ENCODE measurements at places on chromosomes 2 and 18.

DNA sequence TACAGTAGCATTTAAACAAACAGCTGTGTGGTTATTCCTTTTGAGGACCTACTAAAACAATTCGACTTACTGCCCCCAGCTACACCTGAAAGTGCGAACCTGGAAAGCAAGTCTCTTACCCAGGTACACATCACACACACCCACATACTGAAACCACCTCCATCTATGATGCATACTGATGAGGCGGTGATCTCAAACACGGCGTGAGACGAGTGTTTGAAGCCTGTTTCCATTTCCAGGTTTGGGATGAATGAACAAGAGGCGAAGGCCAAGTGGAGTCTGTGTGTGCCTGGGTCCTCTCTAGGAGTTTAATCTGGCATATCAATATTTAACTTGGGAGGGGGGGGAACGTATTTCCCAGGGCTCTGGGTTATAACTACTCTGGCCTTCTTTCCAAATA, 1.6 kb downstream of the TMEM185B start:
- DNase-seq = no peak

- peak; percentile 14 for DNase-seq
These were observed 113.6 kb downstream of the BABAM2 start for GRCh38 chr2:28004086-28004485.

- no peak for DNase-seq
These were observed 6.9 kb downstream of the SNORC start for GRCh38 chr2:232876978-232877441.

- no peak for DNase-seq
These were observed 92.7 kb downstream of the WDSUB1 start for GRCh38 chr2:159193791-159194190.

GRCh38 chr2:152238016-152238415, 62.5 kb upstream of the STAM2 start:
- no peak for DNase-seq

All from epithelial cell of prostate (primary cell).